Activated T-cell treated with anti-CD3 and anti-CD28 coated beads for 24 hours (primary cell): ENCODE measurements at places on chromosomes 12 and 14.

GRCh38 chr12:22275843-22276242 is 58.7 kb downstream of the ST8SIA1 start:
- no peak for DNase-seq

GRCh38 chr12:7162691-7163114 is 26.8 kb upstream of the PEX5 start:
- DNase-seq = peak; percentile 4

- DNase-seq = no peak
Observed at GRCh38 chr14:33539918-33540357, 410.9 kb downstream of the EGLN3 start.

DNA sequence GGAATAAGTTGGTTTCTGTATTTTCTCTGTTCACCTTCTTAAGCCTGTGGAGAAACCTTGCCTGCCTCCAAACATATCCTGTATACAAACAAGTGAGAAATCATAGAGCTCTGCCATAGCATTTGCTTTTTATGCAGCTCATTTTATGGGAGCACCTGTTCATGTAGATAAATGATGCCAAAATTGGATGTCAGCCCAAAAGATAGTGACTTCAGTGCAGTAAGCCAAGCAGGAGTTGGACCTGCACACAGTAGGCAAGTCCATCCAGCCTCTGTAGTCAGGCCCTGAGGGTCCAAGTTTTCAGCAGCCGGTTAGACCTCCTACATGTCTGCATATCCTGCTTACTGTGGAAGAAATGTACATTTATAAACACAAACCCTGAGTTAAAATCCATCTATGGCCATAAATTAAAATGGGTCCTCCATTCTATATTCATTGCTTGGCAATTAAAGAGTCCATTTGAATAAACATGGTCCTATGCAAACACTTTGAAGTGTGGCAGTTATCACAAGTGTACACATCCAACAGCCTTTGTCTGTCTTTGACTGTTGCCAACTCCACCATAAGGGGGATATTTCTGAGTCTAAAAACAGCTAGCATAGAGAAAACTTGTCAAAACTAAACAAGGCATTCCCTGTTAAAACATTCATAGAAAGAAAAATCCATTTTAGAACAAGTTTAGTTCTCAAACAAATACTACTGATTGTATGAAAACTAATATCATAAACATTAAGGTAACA is 847.8 kb downstream of the RPS29 start:
- DNase-seq = no peak

GRCh38 chr14:89625731-89626232 is 208.7 kb upstream of the FOXN3 start:
- DNase-seq = no peak

- no peak for DNase-seq
Observed at GRCh38 chr14:99147366-99147740, 124.6 kb downstream of the BCL11B start.

GRCh38 chr14:53356361-53357150 is 203.4 kb upstream of the DDHD1 start:
- no peak for DNase-seq

DNA sequence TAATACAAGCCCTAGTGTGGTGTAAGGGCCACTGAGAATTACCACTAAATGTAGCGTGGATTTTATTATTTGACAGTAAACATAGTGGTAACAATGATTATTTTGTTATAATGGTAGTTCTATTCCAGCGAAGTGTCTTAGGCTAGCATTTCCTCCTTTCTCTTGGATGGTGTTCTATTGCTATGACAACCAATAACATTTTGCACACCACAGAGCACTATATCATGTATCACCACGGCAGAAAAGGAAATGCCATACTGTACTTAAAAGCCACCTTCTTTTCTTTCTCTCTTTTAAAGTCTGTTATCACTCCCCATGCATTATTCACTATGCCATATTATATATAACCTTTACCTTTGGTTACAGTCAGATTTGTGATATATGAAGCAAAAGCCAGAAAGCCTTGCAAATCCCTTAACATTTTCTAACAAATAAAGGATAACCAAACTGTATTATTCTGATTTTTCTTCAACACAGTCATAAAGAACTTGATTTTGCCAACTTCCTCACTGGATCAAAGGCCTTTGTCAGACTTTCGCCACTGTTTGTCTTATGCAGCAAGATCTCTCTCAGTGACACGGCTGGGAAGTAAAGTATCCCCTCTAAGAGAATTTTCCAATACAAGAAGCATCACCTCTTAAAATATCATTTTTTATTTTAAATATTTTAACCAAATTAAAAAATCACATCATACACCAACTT is 195.8 kb downstream of the FOXN3 start:
- no peak for DNase-seq
